T-helper 17 cell (primary cell): ENCODE measurements at places on chromosomes 2 and 18.

- H3K27ac ChIP-seq = no peak overlapping the region
- H3K27me3 ChIP-seq = peaks cover 46% of the 10 kb centered on the region
- peaks cover 2% of the 10 kb centered on the region for H3K36me3 ChIP-seq
- H3K4me1 ChIP-seq = peaks cover 3% of the 10 kb centered on the region
- no peak overlapping the region for H3K4me3 ChIP-seq
Observed at GRCh38 chr2:178202927-178203326, 8.6 kb downstream of the OSBPL6 start.

GRCh38 chr2:64461271-64462058 lies 7.5 kb downstream of the LGALSL start:
- no peak for DNase-seq
- no peaks in the 10 kb centered on the region for H3K4me1 ChIP-seq
- no peaks in the 10 kb centered on the region for H3K27me3 ChIP-seq
- no peak overlapping the region for H3K27ac ChIP-seq

- H3K4me1 ChIP-seq = peaks cover 3% of the 10 kb centered on the region
- no peak for DNase-seq
- peaks cover 4% of the 10 kb centered on the region for H3K36me3 ChIP-seq
- H3K4me3 ChIP-seq = peak overlapping the region; percentile 32
- no peak overlapping the region for H3K27ac ChIP-seq
Observed at GRCh38 chr18:7116792-7117389, 706 bp downstream of the LAMA1 start.

DNA sequence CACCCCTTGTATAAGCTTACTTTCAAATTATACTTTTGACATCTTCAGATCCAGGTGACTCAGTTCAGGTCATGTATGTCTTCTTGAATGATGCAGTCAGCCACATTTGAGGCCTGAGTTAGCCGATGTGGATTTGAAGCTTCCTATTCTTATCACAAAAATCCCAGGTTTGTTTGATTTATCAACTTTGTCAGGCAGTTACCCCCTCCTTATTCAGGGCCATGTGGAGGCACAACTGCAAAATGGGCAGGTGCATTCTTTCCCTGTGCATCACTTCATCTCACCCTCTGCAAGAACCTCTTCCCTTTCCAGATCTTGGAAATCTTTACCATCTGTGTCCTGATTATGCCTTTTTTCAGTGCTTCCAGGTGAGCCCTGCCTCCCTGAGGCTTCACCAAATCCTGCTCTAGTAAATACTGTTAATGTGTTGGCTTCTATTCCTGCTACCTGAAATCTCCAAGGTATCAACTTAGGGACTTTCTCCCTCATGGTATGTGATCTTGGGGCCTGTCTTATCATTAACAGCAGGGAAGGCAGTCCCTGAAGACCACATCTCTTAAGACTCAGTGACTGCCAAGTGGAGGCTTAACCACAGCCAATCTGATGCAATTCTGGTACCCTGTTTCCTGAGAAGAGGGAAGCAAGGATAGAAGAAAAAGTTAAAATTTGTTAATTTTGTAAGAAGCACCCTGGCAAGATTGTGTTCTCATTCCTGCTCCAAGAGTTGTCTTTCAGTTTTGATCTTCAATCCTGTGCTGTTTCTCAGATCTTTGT lies 9.4 kb upstream of the ARHGAP28 start:
- H3K36me3 ChIP-seq = no peaks in the 10 kb centered on the region
- H3K4me3 ChIP-seq = no peak overlapping the region
- DNase-seq = no peak
- no peaks in the 10 kb centered on the region for H3K4me1 ChIP-seq
- H3K27ac ChIP-seq = no peak overlapping the region
- H3K27me3 ChIP-seq = no peaks in the 10 kb centered on the region

DNA sequence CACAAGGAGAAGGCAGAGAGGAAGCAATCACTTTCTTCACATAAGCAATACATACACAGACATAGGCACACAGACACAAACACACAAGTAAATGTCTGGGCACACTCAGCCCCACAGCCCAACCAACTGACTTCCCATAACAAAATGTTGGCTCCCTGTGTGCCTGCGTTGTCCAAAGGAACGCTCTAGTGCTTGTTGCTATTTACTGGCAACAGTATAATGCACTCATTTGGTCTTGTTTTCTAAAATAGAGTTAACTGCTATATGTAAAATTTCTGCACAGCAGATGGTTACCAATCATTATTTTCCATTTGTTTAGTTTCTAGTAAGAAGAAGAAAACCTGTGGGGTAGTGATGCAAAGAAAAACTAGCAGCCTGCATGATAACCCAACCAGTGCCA lies 16.5 kb downstream of the FIGN start:
- H3K27ac ChIP-seq = no peak overlapping the region
- H3K4me1 ChIP-seq = no peaks in the 10 kb centered on the region
- DNase-seq = no peak
- no peaks in the 10 kb centered on the region for H3K36me3 ChIP-seq

GRCh38 chr2:164146441-164146840 lies 410.6 kb upstream of the FIGN start:
- H3K27me3 ChIP-seq = no peaks in the 10 kb centered on the region
- H3K4me3 ChIP-seq = no peak overlapping the region
- no peaks in the 10 kb centered on the region for H3K4me1 ChIP-seq

GRCh38 chr18:78445880-78446279 lies 533.7 kb upstream of the SALL3 start:
- DNase-seq = no peak
- no peaks in the 10 kb centered on the region for H3K4me1 ChIP-seq
- H3K36me3 ChIP-seq = no peaks in the 10 kb centered on the region
- H3K4me3 ChIP-seq = no peak overlapping the region

GRCh38 chr2:57693177-57693576 lies 353.4 kb upstream of the VRK2 start:
- no peak overlapping the region for H3K27ac ChIP-seq
- H3K4me3 ChIP-seq = no peak overlapping the region
- DNase-seq = no peak
- H3K36me3 ChIP-seq = no peaks in the 10 kb centered on the region
- H3K27me3 ChIP-seq = no peaks in the 10 kb centered on the region

DNA sequence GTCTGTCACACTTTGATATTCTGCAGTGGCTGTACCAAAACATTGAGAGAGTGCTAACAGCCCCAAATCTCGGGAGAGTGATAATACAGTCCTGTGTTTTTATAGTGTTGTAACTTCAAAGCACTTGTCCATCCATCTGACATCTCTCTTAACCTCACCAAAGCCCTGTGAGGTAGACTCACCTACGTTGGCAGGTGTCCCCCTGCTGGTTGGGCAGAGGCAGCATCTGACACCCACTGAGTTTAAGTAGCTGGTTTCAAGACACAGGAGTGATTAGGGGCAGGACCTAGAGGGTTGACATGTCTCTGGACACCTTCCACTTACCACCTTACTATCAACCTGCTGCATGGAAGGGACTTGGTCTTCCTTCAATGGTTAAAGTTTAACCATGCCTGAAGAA lies 22.9 kb downstream of the COLEC12 start:
- no peak overlapping the region for H3K4me3 ChIP-seq
- DNase-seq = no peak
- H3K4me1 ChIP-seq = no peaks in the 10 kb centered on the region
- H3K27me3 ChIP-seq = peaks cover 74% of the 10 kb centered on the region
- H3K27ac ChIP-seq = no peak overlapping the region
- H3K36me3 ChIP-seq = peaks cover 3% of the 10 kb centered on the region

DNA sequence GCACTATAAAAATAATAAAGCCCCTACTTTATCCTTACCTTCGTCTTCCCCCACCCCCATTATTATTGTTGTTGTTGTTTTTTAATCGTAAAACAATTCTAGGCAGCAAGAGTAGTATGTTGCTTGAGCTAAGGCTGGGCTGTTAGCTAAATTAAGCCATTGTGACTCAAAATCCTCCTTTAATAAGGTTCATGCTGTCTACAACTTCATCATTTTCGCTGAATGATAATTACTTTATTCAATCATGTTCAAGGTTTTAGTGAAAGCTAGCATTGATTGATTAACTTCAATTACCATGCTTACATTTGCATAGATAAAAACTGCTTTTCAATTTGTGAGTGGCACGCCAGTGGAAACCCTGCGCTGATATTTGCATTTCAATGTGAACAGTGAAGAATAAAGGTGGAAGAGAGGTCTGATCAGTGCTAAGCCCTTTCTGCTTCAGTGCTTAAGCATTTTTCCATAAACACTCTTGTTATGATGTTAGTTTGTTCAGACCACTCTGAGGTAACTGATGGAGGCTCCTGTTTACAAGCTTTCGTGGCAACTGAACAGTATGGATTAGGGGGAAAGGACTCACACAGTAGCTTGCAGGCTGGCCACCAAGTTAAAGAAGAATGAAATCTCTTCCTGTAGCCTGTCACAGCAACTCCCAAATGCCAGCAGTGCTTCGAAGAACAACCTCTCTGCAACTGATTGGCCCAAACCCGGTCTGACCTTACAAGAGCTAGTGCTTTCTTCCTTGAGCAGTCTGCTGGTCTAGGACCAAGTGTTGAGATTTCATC lies 156.8 kb downstream of the GPD2 start:
- no peak for DNase-seq
- H3K27me3 ChIP-seq = no peaks in the 10 kb centered on the region
- H3K4me1 ChIP-seq = no peaks in the 10 kb centered on the region
- no peaks in the 10 kb centered on the region for H3K36me3 ChIP-seq
- H3K4me3 ChIP-seq = no peak overlapping the region
- no peak overlapping the region for H3K27ac ChIP-seq
